ENCODE measurements at places on chromosomes 11 and 22. TPM values are rescaled to one million over a fixed set of nuclear protein-coding genes. Genes with fewer than 3 reads are reported as not detected.

LSP1 gene
- polyA plus RNA-seq = 46.0 TPM

MUC6 gene
- not detected for polyA plus RNA-seq

DNA sequence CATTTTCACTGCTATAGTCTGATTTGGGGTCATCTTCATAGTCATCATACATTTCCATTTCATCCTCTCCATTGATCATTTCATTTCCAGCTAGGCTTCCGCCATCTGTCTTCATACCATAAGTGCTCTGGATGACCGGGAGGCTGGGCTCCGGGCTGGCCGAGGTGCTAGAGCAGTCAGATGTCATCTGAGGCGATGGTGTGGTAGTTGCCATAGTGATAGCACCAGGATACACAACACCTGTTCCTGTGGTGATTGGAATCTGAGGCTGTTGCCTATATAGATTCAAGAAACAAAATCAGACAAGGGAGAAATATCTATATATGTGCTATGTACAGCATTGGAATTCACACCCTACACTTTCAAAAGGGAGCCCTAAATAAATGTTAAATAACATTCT is 383.5 kb downstream of the SOX6 start:
- DNase-seq = no peak

GRCh38 chr11:43555816-43556611 is 124.5 kb upstream of the HSD17B12 start:
- no peak for DNase-seq

DNA sequence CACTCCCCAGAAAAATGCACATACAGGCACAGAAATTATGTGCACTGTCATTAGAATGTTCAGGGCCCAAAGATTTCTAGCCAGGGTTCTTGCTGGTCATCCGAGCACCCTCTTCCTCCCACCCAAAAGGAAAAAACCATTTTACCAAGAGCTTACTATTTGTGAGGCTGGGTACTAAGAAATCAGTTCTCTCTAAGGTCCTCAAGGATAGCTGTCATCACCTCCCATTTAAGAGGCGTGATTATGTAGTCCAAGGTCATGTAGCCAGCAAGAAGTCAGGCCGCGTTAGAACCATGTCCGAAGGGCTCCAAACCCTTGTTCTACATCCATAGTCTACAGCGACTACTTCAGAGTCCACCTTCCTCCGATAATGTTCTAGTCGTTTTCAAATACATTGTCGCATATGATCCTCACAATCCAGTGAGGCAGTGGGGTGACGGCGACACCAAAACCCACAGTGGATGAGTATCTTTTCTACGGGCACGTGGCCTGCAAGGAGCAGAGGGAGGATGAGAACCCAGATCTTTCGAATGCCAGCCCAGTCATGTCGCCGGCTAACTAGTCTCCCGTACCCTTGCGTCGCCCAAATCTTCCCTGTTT is 634 bp downstream of the TIMM8B start:
- no peak for DNase-seq

GRCh38 chr11:67646535-67647336 is 3.8 kb downstream of the ACY3 start:
- DNase-seq = no peak

DNA sequence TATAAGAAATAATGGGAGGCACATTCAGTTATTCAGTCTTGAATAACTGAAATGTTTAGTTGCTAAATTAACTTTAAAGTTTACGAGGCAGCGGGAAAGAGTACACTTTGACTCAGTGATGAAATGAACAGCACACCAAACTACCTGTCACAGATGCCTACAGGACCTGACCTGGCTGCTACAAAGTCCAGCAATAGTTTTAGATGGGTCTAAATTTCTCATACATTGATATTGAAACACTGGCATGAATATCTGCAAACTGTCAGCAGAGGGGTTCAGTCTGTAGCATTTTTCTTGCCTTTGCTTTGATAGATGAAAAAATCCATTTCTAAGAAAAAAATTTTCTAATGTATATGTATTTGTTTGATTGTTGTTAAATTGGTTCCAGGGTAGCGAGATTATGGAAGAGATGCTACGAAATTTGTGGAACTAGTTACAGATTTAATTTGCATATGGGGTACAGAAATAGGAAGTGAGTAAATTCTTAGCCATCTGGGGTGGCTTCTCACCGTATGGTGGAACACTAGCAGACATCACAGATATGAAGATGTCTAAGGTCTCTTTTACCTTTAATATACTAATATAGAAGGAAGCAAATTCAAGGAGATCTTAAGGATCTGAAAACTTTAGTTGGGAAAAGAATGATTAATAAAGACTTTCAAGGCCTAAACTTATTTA is 20.8 kb upstream of the GAB2 start:
- no peak for DNase-seq

DNA sequence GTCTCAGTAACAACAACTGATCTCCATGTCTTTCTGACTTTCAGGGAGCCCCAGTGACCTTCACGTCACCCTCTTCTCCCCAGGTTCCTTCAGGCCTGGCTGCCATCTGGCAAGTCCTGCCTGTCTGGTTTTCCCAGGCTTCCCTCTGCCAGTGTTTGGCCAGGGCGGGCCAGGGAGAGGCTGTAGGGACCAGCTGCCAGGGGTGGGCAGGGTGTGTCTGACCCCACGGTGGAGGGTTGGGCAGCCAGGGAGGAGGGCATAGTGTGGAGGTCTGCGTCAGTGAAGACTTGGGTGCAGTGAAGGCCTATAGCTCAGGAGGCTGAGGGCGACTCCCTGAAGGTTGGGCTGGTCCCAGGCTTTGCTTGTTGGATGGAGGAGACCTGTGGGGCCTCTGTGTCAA is 11.9 kb upstream of the MRGPRX2 start:
- no peak for DNase-seq

DNA sequence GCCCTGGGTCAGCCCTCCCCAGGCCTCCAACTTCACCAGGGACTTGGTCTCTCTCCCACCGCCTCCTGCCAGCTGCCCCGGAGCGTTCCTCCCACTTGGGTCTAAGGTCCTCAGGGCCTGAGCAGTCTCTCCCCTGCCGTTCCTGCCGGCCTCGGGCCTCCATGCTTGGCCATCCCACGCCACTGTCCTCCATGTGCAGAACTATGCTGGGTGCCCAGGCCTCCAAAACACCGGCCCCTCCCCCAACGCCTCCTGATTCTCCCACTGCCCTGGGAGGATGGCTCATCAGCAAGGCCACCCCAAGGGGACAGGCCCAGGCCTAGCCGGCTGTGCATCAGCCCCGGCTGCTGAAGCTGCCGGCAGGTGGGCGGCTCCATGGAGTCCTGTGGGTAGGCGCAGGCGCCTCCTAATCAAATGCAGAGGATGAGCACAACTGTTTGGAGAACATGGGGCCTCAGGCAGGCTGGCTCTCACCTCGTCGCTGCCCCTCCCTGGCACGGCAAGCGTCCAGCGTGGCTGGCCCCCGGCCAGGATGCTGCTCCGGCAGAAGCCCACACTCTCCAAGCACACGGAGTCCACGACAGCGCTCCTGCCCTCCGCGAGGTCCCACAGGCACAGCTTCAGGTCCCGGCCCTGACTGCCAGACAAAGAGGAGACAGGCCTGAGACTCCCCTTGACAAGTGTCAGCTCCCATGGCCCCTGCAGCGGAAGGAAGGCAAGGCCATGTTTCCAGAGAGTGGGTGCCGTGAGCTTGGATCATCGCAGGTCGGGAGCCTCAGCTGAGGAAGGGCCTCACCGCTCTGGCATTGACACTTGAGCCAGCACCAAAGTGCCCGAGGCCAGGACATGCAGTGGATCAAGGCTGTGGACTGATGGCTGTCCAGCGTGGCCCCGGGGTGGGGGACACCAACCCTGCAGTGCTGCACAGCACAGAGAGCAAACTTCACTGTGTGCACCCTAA is 42.6 kb downstream of the GNB1L start:
- DNase-seq = peak; percentile 55

GRCh38 chr11:44094260-44094868 is 1.1 kb upstream of the EXT2 start:
- DNase-seq = peak; percentile 91

CENPM gene
- 24.0 TPM for polyA plus RNA-seq

APOBEC3F gene
- polyA plus RNA-seq = 8.1 TPM

- no peak for DNase-seq
These were observed 239.4 kb downstream of the CSNK2A3 start for GRCh38 chr11:11113626-11114025.

SART1 gene
- polyA plus RNA-seq = 22.2 TPM

DNA sequence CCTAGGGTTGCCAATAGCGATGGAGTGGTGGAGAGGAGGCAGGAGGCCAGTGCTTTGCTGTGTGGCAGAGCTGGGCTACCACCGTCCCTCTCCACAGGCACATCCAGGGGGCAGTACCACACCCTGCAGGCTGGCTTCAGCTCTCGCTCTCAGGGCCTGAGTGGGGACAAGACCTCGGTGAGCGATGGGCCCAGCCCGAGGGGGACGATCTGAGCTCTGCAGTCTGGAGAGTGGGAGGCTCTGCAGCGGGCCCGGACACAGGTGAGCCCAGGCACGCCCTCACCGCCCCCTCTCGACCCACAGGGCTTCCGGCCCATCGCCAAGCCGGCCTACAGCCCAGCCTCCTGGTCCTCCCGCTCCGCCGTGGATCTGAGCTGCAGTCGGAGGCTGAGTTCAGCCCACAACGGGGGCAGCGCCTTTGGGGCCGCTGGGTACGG is 2.5 kb downstream of the PKP3 start:
- DNase-seq = no peak

DNA sequence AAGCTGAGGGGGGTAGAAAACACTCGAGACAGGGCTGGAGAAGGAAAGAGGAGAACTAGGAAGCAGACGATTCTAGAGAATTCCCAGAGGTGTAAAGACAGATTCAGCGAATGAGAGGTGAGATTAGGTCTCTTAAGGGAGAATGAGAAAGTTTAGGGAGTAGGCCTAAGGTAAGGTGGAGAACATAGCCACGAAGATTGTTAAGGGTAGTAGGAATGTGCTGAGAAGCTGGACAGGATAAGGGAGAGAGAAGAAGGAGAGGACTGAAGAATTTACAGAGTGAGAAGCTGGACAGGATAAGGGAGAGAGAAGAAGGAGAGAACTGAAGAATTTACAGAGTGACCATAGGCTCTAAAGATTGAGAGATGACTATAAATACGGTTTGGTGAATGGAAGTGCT is 908 bp downstream of the PPME1 start:
- DNase-seq = no peak

DNA sequence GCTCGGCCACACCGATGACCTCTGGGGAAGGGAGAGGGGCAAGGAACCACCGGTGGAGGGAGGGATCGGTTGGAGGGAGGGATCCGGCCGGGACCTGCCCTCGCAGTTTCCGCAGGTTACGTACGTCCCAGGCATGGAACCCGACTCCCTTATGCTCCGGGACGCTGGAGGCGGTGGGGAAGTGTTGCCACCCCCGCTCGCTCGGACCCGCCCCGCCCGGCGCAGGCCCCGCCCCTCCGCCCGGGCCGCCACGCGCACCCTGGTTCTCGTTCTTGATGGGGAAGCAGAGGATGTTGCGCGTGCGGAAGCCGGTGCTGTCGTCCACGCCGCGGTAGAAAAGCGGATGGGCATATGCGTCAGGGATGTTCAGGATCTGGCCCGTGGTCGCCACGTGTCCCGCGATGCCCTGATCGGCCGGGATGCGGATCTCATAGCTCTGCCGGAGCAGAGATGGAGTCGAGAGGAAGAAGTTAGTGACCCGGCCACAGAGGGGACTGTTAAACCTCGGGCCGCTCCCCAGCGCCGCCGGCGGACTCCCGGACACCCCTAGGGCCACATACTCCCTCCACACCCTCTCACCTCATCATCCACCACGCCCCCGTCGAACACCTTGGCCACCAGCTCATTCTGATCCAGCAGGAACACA is 89.8 kb downstream of the PDE2A start:
- peak; percentile 83 for DNase-seq

- DNase-seq = peak; percentile 77
These were observed 53.9 kb upstream of the CRTAM start for GRCh38 chr11:122784325-122784955.

DNA sequence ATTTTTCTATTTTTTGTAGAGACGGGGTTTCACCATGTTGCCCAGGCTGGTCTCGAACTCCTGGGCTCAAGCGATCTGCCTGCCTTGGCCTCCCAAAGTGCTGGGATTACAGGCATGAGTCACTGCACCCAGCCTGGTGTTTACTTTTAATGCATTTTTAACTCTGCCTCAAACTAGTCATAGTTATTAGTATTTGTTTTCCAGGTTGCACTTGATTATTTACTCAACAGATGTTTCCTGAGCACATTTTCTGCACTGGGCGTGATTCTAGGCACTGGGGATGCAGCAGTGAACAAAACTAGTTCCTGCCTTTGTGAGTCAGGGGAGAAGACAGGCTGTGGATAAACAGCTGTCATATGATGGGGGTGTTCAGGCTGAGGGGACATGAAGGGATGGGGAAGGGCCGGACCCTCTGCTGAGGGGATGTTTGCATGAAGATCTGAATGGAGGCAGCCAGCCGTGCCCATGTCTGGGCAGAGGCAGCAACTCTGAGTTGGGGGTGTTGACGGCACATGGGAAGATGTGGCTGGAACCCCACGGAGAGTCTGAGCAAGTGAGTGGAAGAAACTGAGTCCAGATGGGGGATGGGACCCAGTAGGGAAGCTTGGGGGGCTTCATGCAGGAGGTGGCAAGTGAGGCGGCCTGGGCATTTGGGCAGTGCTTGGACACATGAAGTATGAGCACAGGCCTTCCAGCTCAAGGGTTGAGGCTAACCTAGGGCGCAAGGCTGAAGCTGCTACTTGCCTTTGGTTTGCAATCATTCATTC is 34.4 kb downstream of the MPPED1 start:
- no peak for DNase-seq

SLC22A8 gene
- polyA plus RNA-seq = not detected

GRCh38 chr11:103071008-103071407 is 21.0 kb downstream of the DCUN1D5 start:
- DNase-seq = no peak

TCN1 gene
- polyA plus RNA-seq = not detected

GRCh38 chr11:64764040-64764611 is 4.4 kb upstream of the PYGM start:
- no peak for DNase-seq

- DNase-seq = no peak
These were observed 537 bp downstream of the EP300 start for GRCh38 chr22:41092847-41093411.

Measured in sigmoid colon (tissue), 7 donors.